Posterior vena cava (tissue), 2 donors: ENCODE measurements at places on chromosomes 7 and 10. TPM values are rescaled to one million over a fixed set of nuclear protein-coding genes. Genes with fewer than 3 reads are reported as not detected.

GRCh38 chr7:98997846-98998245, 119.5 kb downstream of the TRRAP start:
- no peak for DNase-seq

DNA sequence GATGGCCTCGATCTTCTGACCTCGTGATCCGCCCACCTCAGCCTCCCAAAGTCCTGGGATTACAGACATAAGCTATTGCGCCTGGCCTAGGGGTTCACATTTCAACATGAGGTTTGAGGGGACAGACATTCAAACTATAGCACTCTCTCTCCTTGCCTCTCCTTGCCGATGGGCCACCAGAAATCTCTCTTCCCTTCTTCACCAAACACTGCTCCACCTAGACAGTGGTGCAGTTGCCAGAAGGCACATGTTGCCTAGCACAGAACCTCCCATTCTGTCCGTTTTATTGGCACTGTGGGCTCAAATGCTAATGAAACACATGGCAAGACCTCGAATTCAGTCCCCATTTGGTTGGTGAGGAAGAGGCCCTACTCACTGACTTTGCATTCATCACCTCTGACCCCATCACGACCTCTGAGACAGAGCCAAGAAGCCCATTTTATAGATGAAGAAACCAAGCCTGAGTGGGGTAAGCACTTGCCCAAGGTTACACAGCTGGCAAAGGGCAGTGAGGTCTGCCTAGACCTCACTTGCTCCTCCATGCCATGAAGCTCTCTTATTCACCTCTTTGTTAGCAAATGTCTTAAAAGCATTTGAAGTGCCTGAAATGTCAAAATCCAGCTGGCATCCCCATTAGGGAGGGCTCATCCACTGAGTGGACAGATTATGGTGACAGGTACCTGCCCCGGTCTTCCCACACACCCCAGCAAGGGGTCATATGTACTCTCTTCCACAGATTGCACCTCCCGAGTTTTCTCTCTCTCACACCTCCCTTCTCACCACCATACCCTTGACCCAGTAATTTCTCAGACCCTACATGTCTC, 34.0 kb downstream of the GPRIN2 start:
- DNase-seq, result peak; percentile 29

DNA sequence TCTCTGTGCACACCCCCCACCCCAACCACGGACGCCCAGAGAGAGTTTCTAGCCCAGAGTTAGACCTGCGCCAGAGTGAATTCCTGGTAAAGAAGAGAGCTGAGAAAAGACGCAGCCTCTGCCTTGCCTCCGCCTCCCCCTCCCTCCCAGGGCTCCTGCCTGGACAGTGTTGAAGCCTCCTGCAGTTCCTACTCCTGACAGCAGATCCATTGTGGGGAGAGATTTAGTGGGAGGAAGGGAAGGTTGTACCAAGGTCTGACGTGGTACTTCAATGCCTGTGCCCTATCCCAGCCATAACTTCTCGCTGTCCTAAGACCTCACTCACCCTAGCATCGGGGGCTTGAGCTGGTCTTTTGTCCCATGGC, 952 bp downstream of the SRRM3 start:
- DNase-seq, result no peak

DNA sequence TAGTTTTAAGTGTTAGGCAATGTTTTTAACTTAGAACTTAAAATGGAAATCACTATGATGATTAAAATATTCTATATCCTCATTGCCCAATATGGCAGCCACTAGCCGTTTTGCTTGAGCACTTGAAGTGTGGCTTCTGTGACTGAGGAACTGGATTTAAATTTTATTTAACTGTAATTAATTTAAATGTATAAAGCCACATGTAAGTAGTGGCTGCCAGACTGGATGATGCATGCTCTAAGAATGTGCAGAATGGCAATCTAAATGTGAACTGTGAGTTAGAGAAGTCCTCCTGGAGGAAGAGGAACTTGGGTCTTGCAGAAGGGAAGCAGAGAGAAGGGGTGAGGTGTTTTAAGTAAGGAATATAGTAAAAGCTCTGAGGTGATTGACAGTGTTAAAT, 451.4 kb downstream of the SUGCT start:
- no peak for DNase-seq

GRCh38 chr7:79317728-79318127, 135.7 kb downstream of the MAGI2 start:
- DNase-seq, result no peak

DNA sequence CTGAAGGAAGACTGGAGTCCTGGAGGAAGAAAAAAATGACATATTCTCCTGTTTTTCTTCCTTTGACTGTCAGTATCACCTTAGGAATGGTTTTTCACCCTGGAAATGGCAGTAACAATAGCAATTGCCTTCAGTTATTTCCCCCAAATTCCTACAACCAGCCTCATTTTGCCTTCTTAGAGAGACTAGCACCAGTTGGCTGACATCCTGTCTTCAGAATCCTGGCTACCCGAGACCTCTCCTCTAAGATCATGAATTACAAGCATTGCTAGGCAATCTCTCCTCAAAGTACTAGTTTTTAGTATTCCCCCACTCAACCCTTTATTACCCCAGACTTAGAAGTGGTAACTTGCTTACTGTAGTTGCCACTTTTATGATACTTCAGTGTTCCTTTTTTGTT, 53.4 kb downstream of the TAS2R16 start:
- DNase-seq, result no peak

Gene ANKRD1
- total RNA-seq, result 3.5 TPM

DNA sequence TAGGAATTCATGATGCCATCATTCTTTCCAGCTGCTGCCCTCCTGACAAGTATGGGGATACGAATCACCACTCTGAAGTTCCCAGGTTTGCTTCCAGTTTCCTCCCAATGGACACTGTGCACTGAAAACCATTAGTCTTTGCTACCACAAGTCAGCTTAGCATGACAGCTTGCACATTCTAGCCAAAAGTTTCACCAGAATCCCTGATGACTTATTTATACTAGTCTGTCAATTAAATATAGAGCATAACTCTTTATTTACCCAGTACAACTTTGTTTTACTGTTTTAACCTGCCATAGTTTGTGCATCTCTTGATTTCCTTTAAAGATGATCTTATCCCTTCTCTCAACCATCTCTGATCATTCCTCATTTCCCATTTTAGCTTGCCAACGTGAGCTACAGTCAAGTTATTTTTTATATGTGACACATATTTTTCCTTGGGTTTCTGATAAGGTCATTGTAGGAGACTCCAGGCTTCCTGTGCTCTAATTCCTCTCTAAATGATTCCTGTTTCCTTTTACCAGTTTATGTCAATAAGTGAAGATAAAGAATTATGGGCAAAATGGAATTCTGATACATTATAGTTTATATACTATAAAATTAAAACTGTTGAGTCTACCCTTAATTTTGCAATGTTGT, 167.5 kb upstream of the MEOX2 start:
- DNase-seq, result no peak
